Left ventricle myocardium inferior (tissue), 1 donor: ENCODE measurements at places on chromosomes 3 and 15. TPM values are rescaled to one million over a fixed set of nuclear protein-coding genes. Genes with fewer than 3 reads are reported as not detected.

The VGLL3 gene
- 4.0 TPM for total RNA-seq

The ALDH1A3 gene
- 2.9 TPM for total RNA-seq

The ZMYND10 gene
- total RNA-seq: not detected

The PIERCE2 gene
- 8.7 TPM for total RNA-seq

The CCDC66 gene
- total RNA-seq: 18.3 TPM

The DAZL gene
- not detected for total RNA-seq
